ENCODE measurements at places on chromosomes 7 and 10.

DNA sequence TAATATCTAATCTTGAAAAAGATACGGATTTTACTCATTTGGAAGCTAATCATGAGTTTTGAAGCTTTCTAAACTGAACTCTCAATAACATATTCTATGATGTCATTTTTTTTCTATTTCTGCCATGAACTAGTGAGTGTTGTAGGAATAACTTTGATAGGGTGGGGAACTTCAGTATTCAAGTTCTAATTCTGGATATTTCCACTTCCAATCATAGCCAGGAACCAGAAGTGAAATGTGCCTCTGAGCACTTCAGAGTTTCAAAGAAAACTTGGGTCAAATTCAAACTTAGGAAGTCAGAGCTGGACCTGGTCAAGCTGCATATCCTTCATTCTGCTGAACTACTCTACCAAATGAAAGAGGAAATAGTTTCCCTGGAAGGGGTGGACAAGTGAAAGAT is 847 bp downstream of the AGMO start:
- DNase-seq = no peak

- no peak for DNase-seq
Observed at GRCh38 chr7:82700741-82701140, 257.2 kb upstream of the CACNA2D1 start.

GRCh38 chr10:103492655-103493261 is 747 bp upstream of the NEURL1 start:
- no peak for DNase-seq

- DNase-seq = no peak
Observed at GRCh38 chr7:30470163-30470770, 8.3 kb downstream of the NOD1 start.

DNA sequence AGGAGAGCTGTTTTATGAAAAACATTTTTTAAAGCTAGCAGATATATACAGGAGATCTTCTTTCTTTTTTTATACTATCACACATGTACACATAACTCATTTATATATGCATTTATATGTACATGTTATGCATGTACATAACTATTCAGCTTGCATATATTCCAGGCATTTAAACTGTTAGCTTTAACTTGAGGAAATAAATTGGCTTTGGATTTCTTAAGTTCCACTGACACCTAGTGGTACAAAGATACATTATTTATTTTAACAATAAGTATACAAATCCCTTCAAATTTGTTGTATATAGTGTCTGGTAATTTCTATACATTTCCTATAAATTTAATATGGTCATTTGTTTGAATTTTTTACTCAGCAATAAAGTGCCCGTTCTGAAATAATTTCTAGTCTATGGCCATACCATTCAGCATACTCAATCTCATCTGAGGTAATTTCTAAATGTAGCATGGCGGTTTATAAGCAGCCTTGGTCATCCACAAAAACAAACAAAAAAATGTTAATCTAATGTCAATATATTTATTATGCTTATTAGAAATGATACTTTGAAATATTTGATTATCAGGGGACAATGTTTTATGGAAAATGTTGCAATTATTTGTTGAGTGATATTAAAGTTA is 11.6 kb downstream of the ZDHHC6 start:
- DNase-seq = no peak

DNA sequence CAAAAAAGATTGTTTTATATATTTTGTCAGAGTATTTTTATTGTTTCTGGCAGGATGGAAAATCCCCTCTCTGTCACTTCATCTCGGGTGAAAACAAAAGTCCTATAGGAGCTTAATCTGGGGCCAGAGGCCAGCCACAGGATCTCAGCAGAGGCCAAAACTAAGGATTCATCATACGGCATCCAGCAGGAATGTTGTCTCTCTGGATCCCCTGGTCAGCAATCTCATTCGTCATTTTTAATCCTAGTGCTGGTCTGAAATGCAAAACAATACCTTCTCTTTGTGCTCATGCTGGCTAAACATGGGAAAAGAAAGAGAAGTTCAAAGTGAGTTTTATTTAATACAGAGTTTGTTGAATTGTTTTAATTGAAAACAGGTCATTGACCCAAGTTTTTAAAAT is 482.5 kb upstream of the AUTS2 start:
- no peak for DNase-seq

GRCh38 chr10:26269754-26270153 is 53.2 kb downstream of the GAD2 start:
- DNase-seq = no peak
